ENCODE measurements at places on chromosomes 5 and 9.

DNA sequence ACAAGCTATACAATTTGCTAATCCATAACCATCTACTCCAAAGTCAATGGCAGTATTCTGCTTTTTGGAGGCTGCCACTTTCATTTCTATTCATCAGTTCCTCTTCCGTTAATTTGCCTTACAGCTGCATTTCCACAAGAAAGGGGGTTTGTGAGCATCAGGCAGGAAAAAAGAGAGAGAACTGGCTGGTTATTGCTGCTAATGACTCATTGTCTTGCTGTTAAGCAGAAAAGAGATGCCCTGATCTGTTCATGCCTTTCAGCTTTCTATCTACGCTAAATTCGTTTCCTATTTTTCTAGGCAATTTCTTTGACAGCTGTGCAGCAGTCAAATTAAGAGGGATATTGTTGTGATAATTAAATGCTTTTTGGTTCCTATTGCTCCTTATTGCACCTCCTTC is 65.9 kb upstream of the GNAQ start:
- peak; percentile 82 for DNase-seq

- DNase-seq: peak; percentile 88
These were observed 87.3 kb upstream of the GNAQ start for GRCh38 chr9:78118742-78119473.

DNA sequence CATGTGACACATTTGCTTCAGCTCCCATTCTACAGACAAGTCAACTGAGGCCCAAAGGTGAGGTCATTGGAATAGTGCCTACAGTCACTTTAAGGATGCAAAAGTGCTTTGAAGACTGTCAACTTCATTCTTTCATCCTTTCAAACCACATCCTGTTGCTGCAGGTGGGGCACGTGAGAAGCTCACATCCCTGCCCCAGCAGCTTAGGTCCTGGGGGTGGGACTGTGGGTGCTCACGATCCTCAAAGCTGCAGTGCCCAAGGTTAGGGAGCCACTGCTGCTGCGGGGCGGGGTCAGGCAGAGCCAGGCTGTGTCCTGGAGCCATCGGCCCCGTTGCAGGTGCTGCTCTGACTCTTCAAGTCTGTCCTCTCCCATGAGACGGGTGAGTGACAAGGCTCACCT is 57.9 kb upstream of the IER5L start:
- no peak for DNase-seq

DNA sequence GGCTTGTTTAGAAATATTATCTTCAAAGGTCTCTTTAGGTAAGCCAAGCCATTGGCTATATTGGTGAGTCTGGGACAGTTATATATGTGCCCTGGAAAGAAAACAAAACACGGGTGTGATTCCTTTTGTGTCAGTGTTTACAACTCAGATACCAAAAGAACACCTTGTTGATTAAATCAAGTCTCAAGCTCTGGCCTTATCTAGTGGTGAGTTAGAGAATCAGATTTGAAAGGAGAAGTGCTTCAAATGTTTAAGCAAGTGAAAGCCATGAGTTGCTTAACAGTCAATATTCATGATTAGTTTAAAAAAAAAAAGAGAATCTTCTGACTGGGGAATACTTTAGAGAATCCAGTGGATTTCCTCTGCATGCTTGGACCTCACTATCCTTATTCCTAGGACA is 68.3 kb downstream of the IQGAP2 start:
- DNase-seq: no peak

DNA sequence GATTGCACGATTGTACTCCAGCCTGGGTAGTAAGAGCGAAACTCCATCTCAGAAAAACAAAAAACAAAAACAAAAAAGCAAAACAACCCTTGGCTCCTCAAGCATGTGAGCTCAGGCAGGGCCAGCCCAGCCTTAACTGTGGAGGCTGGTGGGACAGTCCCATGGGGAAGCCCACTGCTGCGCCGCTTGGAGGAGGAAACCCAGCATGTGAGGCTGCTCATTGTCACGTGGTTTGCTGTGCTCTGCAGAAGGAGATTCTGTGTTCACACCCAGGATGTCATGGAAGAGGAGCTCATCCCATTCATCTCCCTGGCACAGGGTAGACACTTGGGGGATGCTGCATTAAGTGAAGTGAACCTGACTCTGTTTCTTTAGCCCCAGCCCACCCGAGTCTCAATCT is 4.0 kb downstream of the ZBED3 start:
- no peak for DNase-seq

All from AML-193 (cell line).